HT1080 (cell line): ENCODE measurements at places on chromosomes 3 and 15. TPM values are rescaled to one million over a fixed set of nuclear protein-coding genes. Genes with fewer than 3 reads are reported as not detected.
A peak's percentile ranks its signal among the peaks of the same experiment; 100 is the strongest.

RBPMS2 gene
- 0.14 TPM in 1 of 2 replicates, not detected in the other for total RNA-seq

DNA sequence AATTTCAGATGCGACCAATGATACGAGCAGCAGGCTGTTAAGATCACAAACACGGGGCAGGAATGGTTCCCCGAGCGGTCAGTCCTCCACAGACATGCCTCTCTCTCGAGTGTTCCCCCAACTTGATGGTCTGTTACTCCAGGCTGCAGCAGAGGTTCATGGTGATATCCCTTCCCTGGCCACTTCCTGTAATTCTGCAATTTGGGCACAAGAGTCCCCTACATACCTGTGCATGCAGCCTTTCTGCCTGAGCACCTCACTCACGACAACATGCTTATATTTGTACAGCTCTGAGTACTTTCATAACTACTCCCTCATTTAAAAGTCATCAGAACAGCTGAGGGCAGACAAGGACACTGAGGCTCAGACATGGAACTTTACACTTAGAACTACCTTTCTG is 408.1 kb upstream of the NR2F2 start:
- DNase-seq, result peak; percentile 11

PLCH1 gene
- total RNA-seq, result 0.37 and 0.53 TPM in 2 replicates

- no peak for DNase-seq
These were observed 73.4 kb downstream of the FAM174B start for GRCh38 chr15:92582206-92582605.

- no peak for DNase-seq
These were observed 427.6 kb upstream of the SEMA6D start for GRCh38 chr15:47289656-47290055.

GRCh38 chr3:31307131-31307785 is 225.5 kb upstream of the STT3B start:
- DNase-seq, result no peak

CCDC191 gene
- total RNA-seq, result 0.11 and 0.47 TPM in 2 replicates

- DNase-seq, result no peak
These were observed 46.2 kb upstream of the PLCL2 start for GRCh38 chr3:16838561-16838960.

GRCh38 chr3:98136631-98137030 is 6.1 kb downstream of the OR5H1 start:
- no peak for DNase-seq

DNA sequence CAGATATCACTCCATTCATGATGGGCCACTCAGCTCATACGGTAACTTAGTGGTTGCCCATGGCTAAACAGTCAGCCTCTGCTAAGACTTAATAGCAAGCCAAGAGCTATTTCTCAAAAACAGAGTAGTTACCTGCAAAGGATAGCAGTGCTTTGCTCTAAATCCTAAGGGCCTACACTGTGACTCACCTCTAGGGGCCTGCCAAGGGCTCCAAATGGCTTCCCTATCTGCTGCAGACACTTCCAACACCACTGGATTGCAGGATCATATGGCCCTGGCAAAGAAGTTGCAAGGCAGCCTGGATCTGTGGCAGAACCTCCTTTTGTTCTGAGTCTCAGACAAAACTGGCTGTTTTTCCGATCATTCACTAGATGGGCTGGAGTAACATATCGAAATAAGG is 17.8 kb downstream of the CGGBP1 start:
- no peak for DNase-seq

- no peak for DNase-seq
These were observed 56.2 kb upstream of the SPATA12 start for GRCh38 chr3:57004229-57004628.
